ENCODE measurements at places on chromosomes 1 and 21. TPM values are rescaled to one million over a fixed set of nuclear protein-coding genes. Genes with fewer than 3 reads are reported as not detected.

DNA sequence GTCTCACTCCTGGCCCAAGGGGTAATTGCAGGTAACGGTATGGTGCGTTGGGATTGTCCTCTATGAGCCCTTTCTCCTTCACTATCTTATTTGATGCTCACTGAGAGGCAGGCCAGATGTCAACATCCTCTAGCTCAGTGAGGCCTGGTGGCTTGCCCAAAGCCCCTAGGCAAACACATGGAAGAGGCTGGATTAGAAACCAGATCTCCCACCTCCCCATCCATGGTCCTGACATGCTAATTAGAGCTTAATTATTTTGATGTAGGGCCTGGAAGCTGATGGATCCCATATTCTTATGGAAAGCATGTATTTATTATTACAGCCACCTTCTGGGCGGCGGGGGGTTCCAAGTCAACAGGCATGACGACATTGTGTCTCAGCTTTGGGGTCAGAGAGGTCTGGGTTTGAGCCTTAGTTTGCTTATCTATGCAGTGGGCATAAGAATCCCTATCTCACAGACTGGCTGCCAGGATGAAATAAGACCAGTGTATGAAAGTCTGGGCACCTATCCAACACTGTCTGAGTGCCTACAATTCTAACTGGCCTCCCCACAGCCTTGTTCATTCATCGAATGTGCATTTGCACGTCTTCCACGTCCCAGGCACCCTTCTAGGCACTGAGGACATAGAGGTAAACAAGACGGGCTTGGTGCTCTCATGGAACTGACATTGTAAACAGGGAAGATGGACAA, 6.2 kb downstream of the SMPDL3B start:
- no peak for DNase-seq

ERVH48-1 gene
- 0.17 TPM for total RNA-seq

NRIP1 gene
- total RNA-seq, result 39.5 TPM

B4GALT2 gene
- total RNA-seq, result 34.8 TPM

NUP210L gene
- total RNA-seq, result 0.10 TPM

GRCh38 chr1:209364716-209365115, 218.8 kb upstream of the CAMK1G start:
- no peak for DNase-seq

DNA sequence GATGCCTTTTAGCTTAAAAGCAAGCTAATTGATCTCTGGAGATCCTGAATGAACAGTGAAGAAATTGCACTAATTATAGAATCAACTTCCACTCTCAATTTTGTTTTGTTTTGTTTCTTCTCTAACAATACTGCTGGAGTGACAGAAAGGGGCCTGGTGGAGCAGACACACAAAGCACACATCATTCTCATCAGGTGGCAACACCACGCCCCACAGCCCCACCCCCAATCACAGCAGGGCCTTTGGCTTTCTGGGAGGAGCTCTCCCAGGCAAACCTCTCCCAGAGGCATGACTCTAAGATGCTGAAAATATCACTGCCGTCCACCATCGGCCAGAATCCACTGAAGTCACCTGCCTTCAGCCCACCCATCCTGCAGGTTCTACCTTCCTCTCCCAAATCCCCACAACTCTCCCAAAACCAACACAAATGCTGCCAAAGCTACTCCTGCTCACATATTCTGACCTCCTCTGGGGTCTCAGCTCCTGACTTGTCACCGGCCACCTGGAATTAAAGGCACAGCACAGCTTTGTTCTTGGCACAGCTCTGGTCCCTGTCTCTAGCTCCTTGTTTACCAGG, 120.7 kb downstream of the GRIK3 start:
- DNase-seq, result no peak

ZNF697 gene
- 15.5 TPM for total RNA-seq

RHEX gene
- total RNA-seq, result 0.55 TPM

SV2A gene
- total RNA-seq, result 31.3 TPM

WNT3A gene
- total RNA-seq, result not detected

FCRL4 gene
- total RNA-seq, result not detected

Measured in spinal cord (tissue), 10 donors.